ENCODE measurements at places on chromosomes 4 and X. TPM values are rescaled to one million over a fixed set of nuclear protein-coding genes. Genes with fewer than 3 reads are reported as not detected.

BRS3 gene
- total RNA-seq, result not detected

WAS gene
- total RNA-seq, result 5.6 TPM

GRCh38 chrX:72081605-72082320, 50.0 kb downstream of the RTL5 start:
- no peak for DNase-seq
- H3K4me1 ChIP-seq, result no peaks in the 10 kb centered on the region
- H3K27me3 ChIP-seq, result no peaks in the 10 kb centered on the region
- no peak overlapping the region for H3K27ac ChIP-seq

GRCh38 chr4:15314974-15315373, 112.9 kb upstream of the C1QTNF7 start:
- H3K4me1 ChIP-seq, result no peaks in the 10 kb centered on the region
- H3K27me3 ChIP-seq, result no peaks in the 10 kb centered on the region
- no peak overlapping the region for H3K4me3 ChIP-seq
- no peaks in the 10 kb centered on the region for H3K36me3 ChIP-seq
- DNase-seq, result no peak
- no peak overlapping the region for H3K27ac ChIP-seq

GRCh38 chr4:39635023-39635422, 3.6 kb downstream of the SMIM14 start:
- no peaks in the 10 kb centered on the region for H3K27me3 ChIP-seq
- no peak overlapping the region for H3K4me3 ChIP-seq
- peaks cover 3% of the 10 kb centered on the region for H3K4me1 ChIP-seq
- no peak overlapping the region for H3K27ac ChIP-seq

DNA sequence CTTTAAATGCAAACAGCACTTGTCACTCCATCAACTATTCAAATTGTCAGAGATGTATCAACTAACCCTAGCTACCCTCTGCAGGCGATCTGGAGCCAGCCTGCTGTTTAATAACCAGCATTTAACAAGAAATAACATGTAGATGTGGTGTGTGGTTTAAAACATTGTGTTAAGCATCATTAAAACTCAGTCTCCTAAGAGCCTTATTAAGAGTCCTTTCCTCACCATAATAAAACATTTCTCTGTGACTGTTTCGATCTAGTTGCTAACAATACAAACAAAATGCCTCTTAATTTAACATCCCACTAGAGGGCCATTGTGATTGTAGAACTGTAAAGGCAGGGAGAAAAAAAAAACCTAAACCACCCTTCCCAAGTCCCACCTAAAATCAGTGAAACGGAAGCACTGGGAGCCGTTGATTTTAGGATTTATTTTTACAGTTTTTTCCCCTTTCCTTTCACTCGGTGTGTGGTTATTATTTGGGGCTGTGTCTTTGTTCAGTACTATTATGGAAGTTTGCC, 708.6 kb downstream of the C4orf33 start:
- no peak overlapping the region for H3K27ac ChIP-seq
- no peaks in the 10 kb centered on the region for H3K4me1 ChIP-seq
- H3K36me3 ChIP-seq, result no peaks in the 10 kb centered on the region
- no peak overlapping the region for H3K4me3 ChIP-seq

DNA sequence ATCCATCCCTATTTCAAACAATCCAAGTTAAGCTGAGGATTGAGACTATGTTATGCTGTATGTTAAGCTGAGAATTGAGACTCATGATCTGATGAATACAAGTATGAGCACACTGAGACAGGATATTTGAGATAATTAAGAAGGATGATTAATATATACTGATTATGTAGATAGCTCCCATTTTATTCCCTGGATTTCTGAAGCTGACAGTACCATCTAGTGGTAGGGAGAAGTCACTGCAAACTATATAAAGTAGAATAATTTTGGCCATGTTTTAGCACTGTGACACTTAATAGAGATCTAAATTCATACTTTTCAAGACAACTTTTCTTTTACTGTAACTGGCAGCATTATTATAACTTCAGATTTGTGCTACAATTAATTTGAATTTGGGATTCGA, 63.8 kb upstream of the HPRT1 start:
- no peaks in the 10 kb centered on the region for H3K4me1 ChIP-seq
- H3K27me3 ChIP-seq, result no peaks in the 10 kb centered on the region
- DNase-seq, result no peak
- H3K27ac ChIP-seq, result no peak overlapping the region

DNA sequence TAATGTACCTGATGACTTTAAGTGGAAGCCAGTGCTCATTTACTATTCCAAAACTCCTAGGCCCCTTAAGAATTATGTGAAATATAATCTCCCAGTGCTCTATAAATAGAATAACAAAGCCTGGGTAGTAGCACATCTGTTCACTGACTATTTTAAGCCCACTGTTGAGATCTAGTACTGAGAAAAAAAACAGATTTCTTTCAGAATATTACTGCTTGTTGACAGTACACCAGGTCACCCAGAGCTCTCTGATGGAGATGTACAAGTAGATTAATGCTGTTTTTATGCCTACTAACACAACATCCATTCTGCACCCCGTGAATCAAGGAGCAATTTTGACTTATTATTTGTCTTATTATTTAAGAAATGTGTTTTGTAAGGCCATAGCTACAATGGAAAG, 75.7 kb downstream of the FAM47C start:
- H3K36me3 ChIP-seq, result no peaks in the 10 kb centered on the region
- no peaks in the 10 kb centered on the region for H3K27me3 ChIP-seq
- DNase-seq, result no peak

DNA sequence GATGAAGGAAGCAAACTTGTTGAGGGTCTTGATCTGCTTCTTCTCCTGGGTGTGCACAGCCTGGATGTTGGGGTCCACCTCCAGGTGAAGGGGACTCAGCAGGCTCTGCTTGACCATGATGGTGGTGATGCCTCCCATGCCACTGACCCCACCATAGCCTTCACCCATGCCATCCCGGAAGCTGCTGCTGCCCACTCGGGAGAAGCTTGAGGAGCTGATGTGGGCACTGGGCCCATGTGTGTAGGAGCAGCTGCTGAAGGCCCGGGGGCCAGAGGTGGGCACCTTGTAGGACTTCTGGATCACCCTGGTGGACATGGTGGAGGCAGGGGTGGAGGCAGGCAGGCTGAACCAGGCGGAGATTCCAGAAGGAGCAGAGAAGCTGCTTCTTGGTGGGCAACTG, 432.7 kb upstream of the DIPK2B start:
- no peaks in the 10 kb centered on the region for H3K4me1 ChIP-seq
- H3K36me3 ChIP-seq, result no peaks in the 10 kb centered on the region
- DNase-seq, result no peak
- no peak overlapping the region for H3K4me3 ChIP-seq

GRCh38 chrX:12401252-12401651, 263.0 kb downstream of the FRMPD4 start:
- DNase-seq, result no peak
- H3K27ac ChIP-seq, result no peak overlapping the region
- no peak overlapping the region for H3K4me3 ChIP-seq
- no peaks in the 10 kb centered on the region for H3K36me3 ChIP-seq

Data from liver (tissue), 10 donors.